NCI-H1092 treated with DMSO at 0.1 percent for 48 hours (cell line): ENCODE measurements at places on chromosomes 4 and X.

DNA sequence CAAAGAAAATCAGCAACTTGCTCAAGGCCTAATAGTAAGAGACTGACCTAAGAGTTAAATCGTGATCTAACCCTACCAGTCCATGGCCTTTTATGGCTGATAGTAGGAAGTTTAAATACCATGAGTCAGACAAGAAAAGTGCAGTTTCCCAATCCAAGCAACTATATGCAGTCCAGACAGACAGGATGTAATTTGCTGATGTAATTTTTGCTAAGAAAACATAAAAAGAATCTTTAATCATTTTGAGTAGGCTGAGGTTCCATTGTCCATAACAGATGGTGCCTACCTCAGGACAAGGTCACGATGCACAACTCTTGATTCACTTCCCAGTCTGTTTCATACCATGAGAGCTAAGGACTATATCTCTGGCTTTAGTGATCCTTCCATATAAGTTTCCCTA, 317.5 kb upstream of the GRIA3 start:
- no peak for DNase-seq

DNA sequence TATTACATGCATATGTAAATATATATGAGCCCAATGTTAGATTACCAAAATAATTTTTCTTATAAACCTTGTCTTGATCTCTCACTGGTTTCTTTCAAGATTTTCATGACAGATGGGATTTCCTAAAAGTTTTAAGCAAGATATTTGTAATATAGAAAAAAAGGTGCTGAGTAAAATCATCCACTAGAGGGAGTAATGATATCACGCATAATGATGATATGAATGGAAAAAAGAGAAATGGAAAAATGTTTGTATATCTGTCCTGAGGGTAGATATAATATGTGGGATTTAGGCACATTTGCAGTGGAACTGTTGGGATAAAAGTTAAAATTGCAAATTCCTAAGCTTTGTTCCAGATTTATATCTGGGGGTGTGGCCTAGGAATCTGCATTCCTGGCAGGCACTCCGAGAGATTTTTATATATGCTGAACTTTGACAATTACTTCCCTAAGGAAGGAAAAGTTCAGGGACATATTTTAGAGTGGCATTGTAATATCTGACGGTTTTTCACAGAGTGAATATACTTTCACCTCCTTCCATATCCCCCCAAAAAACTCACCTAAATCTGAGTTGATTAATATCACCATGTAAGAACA, 60.5 kb downstream of the TMA16 start:
- peak; percentile 18 for DNase-seq

DNA sequence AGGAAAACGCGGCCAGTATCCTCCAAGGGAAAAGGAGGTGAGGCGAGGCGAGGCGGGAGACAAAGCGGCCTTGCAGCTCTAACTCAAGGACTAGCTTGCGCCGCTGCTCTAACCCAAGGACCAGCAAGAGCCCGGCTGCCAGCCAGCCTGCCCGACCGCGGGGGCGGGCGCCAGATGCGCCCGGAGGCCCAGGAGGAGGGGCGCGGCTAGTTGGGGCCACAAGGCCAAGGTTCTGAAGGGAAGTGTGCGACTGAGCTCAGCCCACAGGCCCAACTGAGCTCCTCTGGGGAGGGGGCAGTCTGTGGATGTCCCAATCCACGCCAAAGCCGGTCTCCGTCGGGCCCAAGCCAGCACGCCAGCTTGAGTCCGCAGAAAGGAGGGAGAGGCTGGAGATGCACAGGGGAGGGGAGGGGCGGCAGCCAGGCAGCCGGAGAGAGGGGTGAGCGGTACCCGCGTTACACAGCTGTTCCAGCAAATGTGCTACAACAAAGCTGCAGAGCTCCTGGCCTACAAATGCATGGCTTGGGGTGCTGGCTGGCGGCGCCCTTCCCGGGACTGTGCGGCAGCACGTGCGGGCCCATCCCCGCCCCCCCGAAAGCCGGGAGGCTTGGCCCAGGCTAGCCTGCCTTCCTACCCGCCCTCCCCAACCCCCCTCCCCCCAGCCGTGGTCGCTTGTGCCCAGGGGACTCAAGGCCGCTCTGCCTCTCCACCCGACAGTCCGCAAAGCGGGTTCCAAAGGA, 637 bp downstream of the AMER1 start:
- DNase-seq: peak; percentile 55

DNA sequence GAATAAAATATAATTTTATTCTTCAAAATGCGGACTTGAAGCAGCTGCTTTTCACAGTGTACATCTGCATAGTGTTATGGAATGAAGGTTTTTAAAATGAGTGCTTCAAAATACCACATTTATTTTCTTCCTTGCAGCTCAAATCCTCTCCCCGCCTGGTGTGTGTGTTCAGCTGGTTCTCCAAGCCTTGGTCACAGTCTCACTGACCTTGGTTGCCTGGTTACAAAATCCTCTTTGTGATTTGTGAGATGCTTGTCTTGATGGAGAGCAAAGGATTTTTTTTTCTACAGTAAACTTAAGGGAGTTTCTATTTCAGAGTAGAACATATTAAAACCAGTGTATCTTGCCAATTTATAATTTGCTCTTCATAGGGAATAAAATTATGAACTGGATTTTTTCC, 139.2 kb downstream of the PCDH18 start:
- DNase-seq: peak; percentile 92

- DNase-seq: no peak
These were observed 78.4 kb downstream of the PDS5A start for GRCh38 chr4:39899291-39899690.

GRCh38 chrX:153684467-153685155, 3.1 kb upstream of the SLC6A8 start:
- no peak for DNase-seq

GRCh38 chr4:151297170-151297569, 20.2 kb downstream of the PRSS48 start:
- DNase-seq: no peak

DNA sequence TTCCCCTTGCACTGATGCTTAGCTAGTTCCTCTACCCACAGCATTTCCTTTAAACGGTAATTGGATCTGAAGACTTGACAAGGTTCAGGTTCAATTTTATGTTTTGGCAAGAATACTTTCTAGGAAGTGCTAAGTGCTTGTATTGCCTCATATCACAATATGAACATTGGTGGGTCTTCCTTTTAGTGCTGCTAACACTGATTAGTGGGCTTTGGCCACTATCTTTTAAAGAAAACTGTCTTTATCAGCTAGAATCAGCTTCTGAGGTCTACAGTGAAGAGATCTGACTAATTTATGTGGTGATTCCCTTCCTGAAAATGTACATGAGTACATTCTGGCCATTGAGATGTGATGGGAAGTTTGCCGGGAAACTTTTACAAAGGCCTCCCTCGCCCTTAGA, 316.7 kb upstream of the KLF3 start:
- no peak for DNase-seq

- DNase-seq: no peak
These were observed 141.4 kb upstream of the PAK3 start for GRCh38 chrX:110954428-110955100.

DNA sequence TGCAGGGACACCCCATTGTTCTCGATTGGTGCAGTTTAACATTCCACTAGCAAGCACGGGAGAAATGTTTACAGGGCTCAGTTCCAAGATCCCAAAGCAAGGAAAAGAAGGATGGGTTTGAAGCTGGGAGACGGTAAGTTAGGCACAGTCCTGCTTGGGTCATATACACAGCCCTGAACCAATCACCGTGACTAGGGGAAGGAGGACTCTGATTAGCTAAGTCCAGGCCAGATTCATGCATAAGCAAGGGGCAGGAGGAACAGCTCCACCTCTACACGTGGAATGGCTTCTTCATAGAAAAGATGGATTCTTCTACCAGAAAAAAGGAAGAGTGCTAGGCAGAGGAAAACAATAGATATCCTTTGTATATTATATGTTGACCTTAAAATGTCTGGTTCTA, 11.0 kb upstream of the EXOC1L start:
- no peak for DNase-seq

GRCh38 chr4:35365186-35365585, 879.1 kb downstream of the ARAP2 start:
- DNase-seq: no peak

DNA sequence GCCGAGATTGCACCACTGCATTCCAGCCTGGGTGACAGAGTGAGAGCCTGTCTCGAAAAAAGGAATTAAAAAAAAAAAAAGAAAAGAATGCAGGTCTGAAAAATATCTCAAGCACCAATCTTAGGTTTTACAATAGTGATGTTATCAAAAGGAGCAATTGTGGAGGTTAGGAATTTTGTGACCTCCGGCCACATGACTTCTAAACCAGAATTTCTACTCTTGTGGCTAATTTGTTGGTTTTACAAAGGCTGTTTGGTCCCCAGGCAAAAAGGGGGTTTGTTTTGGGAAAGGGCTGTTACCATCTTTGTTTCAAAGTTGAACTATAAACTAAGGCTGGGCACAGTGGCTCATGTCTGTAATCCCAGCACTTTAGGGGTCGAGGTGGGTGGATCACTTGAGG, 15.4 kb upstream of the ZNF41 start:
- no peak for DNase-seq

DNA sequence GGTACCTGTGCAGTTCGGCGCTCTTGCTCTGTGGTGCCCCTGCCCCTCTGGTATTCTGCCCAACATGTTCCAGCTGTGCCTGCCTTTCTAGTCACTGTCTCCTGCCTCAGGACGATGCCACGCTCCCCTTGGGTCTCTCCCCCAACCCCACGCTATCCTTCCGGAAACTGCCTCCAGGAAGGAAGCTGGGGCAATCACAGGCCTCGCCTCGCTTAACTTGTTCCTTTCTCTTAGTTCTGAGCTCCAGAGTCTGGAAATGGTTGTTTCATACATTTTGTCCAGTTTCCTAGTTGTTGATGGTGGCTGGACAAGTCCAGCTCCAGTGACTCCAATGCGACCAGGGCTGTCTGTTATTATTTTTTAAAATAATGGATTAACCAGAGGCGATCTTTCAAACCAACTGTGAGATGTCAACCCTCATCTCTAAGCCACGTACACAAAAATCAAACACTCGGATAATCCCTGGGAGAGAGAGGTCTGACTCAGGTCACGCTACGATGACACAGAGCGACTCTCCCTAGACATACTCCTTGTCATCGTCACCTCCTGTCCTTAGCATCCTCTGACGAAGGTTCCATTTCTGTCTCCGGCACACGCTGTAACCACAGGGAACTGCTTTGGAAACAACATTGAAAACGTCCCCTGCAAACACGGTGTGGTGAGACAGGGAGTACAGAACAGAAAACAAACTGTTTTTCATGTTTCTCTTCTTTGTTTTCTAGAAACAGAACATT, 62.5 kb downstream of the ABLIM2 start:
- DNase-seq: no peak

DNA sequence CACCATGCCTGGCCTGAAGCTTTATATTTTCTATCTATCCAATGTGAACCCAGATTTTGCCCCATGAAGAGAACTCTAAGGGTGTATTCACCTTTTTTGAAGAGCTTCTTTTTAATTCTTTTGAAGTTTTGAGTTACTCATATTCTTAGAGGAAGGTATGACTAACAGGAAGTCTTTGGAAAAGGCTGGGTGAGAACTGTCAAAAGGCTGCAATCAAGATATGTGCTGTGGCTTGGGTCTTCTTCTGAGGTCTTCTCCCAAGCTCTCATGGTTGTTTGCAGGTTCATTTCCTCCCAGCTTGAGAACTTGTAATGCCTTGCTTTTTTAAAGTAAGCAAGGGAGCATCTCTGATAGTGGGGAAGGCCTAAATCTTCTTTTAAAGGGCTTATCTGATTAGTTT, 3.1 kb upstream of the C4orf17 start:
- no peak for DNase-seq

- DNase-seq: no peak
These were observed 427.9 kb upstream of the SLIT2 start for GRCh38 chr4:19823781-19824180.

DNA sequence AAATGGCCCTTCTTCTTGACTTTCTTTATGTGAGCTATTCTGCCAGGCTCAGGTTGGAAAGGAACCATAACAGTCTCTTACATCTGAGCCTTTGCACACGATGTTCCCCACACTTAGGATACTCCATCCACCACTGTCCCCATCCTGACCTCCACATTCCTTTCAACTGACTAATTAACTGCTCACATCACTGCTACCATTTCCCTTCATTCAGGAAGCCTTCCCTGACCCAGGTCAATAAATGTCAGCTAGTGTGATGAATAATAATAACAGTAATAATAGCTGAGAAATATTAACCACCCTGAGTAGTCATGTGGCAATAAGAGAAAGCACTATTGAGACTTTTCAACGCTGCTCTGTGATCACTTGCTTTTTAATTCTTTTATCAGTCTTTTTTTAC, 291.7 kb downstream of the KCNIP4 start:
- no peak for DNase-seq

DNA sequence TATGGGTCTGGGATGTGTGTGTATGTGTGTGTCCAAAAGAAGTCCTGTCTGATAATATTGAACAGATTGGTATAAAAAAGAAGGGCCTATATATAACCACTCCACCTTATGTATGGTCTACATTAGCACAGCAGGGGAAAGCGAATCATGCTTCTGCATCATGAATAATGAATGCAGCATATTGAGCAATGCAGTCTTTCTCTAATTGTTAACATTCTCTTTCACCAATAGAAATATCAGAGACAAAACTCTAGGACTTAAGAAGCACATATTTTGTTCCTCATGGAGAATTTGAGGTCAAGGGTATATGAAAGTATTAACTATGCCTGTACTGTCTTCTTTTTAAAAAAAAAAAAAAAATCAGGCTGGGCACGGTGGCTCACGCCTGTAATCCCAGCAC, 264.3 kb upstream of the NOCT start:
- DNase-seq: no peak

GRCh38 chr4:12846368-12846767, 637.8 kb downstream of the RAB28 start:
- DNase-seq: peak; percentile 50

DNA sequence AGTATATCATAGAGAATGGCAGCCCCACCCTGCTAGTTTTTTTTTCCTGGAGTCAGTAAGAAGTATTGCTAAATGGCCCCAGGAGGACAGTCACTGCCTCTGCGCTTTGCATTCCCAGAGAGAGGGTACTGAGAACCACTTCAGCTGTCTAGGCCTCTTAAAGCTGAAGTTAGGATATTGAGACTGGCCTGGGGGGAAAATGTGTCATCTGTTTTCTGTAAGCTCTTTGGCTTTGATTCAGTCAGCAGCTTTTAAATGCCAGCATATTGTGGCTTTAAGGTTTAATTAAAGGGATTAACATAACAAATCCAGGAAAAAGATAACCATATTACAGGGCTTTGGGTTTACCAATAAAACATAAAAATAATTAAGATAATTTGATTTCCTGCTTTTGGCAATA, 852.0 kb downstream of the PCDH18 start:
- no peak for DNase-seq

- DNase-seq: no peak
These were observed 471.0 kb downstream of the BCOR start for GRCh38 chrX:39626749-39627148.
